Tracheal epithelial cell (primary cell): ENCODE measurements at places on chromosomes 4 and X. TPM values are rescaled to one million over a fixed set of nuclear protein-coding genes. Genes with fewer than 3 reads are reported as not detected.

The DRP2 gene
- total RNA-seq = under 0.01 TPM in 2 replicates

The SOWAHD gene
- total RNA-seq = 0.24 and 0.43 TPM in 2 replicates

The HSFX2 gene
- total RNA-seq = 0.72 TPM in 1 of 2 replicates, not detected in the other

The STOX2 gene
- 3.4 and 4.5 TPM in 2 replicates for total RNA-seq

The RXFP1 gene
- under 0.01 TPM in 1 of 2 replicates, not detected in the other for total RNA-seq

The ETDA gene
- total RNA-seq = not detected in 2 replicates

The ZRSR2 gene
- total RNA-seq = 0.64 and 0.72 TPM in 2 replicates

The MAGED4 gene
- 0.48 TPM in 1 of 2 replicates, not detected in the other for total RNA-seq

The ASB12 gene
- not detected in 2 replicates for total RNA-seq

The GPR82 gene
- not detected in 2 replicates for total RNA-seq

The MSANTD1 gene
- 0.21 and 0.48 TPM in 2 replicates for total RNA-seq

The MAGEE1 gene
- 0.72 and 1.1 TPM in 2 replicates for total RNA-seq

The MMGT1 gene
- total RNA-seq = 9.4 and 13.9 TPM in 2 replicates

The INTU gene
- total RNA-seq = 3.4 and 6.5 TPM in 2 replicates

The CYBB gene
- under 0.01 TPM in 1 of 2 replicates, not detected in the other for total RNA-seq

The TMPRSS11F gene
- total RNA-seq = 0.85 and 2.7 TPM in 2 replicates

The TBC1D9 gene
- total RNA-seq = 19.0 and 26.5 TPM in 2 replicates
